NCI-H510A treated with DMSO at 0.1 percent for 48 hours (cell line): ENCODE measurements at places on chromosomes 2 and 18.
A peak's percentile ranks its signal among the peaks of the same experiment; 100 is the strongest.

- no peak for DNase-seq
These were observed 174.8 kb downstream of the BCL2 start for GRCh38 chr18:63144748-63145147.

GRCh38 chr2:217960351-217960750, 42.4 kb downstream of the TNS1 start:
- no peak for DNase-seq

DNA sequence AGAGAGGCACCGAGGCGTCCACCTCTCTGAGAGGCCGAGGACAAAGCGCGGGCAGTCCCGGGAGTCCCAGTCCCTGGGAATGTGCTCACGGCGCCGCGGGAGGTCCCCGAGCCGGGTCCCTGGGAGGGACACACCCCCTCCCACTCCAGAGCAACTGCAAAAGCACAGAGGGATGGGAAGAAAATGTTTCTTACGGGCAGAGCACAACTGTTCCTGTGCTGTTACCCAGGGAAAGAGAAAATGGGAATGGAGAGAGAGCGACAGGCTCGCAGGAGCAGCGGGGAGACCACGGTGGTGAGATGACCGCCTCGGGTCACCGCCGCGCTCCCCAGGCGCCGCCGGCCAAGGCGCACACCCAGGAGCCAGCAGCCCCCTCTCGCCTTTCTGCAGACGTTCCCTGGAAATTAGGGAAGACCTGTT, 1.2 kb upstream of the BCL11A start:
- peak; percentile 61 for DNase-seq

- no peak for DNase-seq
These were observed 5.4 kb downstream of the METTL21A start for GRCh38 chr2:207619764-207620203.

- DNase-seq: no peak
These were observed 86.8 kb downstream of the SPRED2 start for GRCh38 chr2:65345631-65346030.

- no peak for DNase-seq
These were observed 33.5 kb downstream of the GALNT5 start for GRCh38 chr2:157291018-157291417.

DNA sequence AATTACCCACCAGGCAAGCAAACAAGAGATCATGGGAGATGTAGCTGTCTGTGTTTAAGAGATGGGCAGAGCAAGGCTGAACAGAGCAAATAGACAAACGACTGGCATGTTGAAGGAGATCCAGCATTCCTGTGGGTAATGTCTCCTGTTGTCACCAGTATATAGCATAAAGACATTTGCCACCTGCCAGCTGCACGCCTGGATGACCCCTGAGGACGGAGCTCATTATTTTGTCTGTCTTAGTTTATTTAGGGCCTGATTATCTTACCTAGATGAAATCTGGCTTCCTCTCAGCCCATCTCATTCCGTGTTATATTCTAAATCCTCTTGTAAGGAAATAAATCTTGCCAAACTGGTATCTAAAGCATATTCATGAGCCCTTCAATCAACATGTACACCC, 510.3 kb upstream of the LINC00305 start:
- peak; percentile 70 for DNase-seq

GRCh38 chr2:152394326-152394725, 59.4 kb downstream of the FMNL2 start:
- DNase-seq: no peak

DNA sequence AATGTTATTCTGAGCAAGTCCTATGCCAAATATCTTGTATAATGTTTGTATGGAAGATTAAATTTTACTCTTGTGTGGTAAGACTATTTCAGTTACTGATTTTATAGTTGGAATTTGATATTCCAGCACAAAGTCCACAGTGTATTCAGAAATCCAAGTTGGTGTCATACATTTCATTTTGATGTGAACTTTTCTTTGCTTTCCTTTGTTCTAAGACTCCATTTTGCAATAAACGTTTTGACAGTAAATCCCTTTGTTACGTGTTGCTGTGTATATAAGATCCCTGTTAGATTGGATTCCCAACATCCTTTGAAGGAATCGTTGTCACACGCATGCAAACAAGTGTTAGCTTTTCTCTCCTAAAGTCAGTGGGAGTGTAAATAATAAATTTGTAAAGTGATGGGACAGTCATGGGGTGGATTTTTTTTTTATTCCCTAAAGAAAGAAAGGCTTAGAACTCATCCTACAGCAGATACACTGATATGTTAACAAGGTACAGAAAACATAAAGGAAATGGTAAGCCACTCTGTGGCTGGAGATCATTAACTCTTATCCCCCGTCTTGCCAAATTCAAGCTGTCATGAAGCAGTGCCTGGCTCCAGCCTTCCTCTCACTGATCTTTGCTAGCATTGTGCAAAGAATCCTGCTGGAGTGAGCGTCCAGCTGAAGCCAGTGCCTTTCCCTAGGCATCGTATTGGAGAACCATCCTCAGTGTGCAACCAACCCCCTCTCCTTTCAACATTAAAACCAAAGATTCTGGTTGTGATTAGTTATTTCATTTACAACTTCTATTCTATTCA, 127.6 kb upstream of the CDCA7 start:
- peak; percentile 82 for DNase-seq

DNA sequence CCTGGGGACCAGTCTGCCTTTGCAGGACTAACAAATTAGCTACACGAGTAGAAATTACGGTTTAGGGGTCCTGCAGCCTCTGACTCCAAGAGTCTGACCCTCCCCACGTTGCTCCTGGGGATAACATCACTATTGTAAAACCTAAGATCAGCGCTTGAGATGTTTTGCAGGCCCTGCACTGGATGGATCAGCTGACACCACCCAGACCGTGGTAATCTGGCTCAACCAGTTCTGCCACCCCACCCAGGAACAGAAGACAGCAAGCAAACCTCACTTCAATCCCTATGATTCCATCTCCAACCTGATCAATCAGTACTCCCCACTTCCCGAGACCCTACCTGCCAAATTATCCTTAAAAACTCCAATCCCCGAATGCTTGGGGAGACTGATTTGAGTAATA, 31.7 kb downstream of the NGEF start:
- DNase-seq: peak; percentile 28

- DNase-seq: peak; percentile 5
These were observed 353.8 kb downstream of the RND3 start for GRCh38 chr2:150133623-150134022.

DNA sequence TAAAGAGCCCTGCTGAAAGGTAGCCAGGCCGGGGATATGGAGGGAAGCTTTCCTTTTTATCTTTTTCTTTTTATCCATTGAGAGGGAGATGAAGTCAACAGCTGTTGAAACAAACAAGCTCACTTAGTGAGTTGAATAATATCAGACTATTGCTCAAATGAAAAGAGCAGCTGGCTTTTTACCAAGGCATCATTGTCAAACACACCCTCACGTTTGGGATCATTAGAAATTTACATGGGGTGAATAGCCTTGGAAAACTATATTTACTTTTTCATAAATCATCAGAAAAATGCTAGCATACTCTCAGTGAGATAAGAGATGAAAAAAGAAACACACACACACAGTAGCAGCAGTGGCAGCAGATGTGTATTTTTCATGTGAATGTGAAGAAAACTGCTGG, 71.5 kb upstream of the HNMT start:
- DNase-seq: peak; percentile 53

- DNase-seq: no peak
These were observed 49.0 kb downstream of the FBXO36 start for GRCh38 chr2:229971298-229971790.

DNA sequence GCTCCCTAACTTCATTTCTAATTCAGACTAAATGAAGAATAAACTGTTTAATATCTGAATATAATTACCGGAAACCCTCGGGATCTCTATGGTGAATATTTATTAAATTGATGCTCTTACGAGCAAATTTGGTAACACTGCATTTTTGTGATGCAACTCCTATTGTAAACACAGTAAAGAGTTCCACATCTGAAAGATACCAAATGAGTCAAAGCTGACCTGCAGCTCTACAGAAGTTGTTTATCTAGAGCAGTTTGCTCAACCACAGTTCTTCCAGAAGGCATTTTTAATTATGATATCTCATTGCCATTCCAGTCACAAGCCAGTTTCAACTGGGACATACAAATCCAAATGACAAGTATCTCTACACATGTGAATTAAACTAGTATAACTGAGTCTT, 129.7 kb downstream of the PKP4 start:
- no peak for DNase-seq

GRCh38 chr2:13698847-13699246, 933.7 kb upstream of the LRATD1 start:
- DNase-seq: no peak

GRCh38 chr2:105790461-105791149, 45.9 kb downstream of the NCK2 start:
- peak; percentile 54 for DNase-seq

- no peak for DNase-seq
These were observed 33.0 kb upstream of the GREB1 start for GRCh38 chr2:11500702-11501303.

- DNase-seq: peak; percentile 42
These were observed 33.6 kb downstream of the ASXL3 start for GRCh38 chr18:33611525-33612135.

DNA sequence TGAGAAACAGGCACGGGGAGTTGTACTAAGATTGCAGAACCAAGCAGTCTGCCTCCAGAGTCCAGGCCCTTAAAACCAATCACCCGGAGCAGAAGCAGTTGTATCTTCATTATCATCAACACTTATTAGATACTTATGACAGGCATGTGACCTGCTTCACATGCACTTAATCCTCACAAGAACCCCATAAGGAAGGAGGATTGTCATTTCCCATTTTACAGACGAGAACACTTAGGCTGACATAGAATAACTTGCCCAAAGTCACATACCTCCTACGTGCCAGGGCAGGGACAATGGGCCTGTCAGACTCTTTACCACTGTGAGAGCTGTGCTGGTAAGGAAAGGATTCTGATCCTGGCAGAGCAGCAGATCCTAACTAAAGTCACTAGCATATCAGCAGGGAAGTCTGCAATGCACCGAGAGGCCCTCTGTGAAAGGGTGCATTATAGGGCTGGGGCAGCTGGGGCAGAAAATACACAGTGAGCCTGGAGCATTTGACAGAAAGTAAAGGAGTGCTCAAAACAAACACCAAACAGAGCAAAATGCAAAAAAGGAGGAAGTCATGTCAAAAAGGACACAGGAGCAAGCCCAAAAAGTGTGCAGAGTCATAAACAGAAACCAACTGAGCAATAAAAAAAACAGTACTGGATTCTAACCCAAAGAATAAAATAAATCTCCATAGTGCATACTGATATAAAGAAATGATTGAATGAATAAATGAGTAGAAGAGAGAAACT, 55.9 kb upstream of the SP3 start:
- DNase-seq: no peak

DNA sequence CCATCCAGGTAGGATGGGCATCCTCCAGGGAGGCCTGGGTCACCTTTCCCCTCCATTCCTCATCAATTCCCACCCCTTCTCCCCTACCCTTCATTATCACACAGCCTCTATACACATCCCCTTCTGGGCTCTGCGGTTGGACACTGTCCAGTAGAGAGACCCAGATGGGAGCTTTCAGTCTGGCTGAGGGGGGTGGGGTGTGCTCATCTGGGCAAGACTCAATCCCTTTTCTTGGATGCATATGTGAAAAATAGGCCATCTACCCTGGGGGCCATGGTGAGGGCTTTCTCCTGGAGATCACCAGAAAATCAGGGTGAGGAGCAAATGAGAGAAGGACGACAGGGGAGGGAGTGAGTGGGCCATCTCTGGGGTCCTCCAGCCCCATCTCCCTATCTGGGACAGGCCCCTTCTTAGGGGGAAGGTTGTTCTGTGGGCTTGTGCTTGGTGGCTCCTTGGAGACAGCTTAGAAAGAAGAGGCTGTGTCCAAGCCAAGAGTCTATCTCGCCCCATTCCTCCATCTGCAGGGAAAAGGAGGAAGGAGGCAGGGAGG, 160.1 kb downstream of the DYSF start:
- DNase-seq: no peak

GRCh38 chr18:40159141-40160017, 1795.7 kb upstream of the PIK3C3 start:
- peak; percentile 73 for DNase-seq

DNA sequence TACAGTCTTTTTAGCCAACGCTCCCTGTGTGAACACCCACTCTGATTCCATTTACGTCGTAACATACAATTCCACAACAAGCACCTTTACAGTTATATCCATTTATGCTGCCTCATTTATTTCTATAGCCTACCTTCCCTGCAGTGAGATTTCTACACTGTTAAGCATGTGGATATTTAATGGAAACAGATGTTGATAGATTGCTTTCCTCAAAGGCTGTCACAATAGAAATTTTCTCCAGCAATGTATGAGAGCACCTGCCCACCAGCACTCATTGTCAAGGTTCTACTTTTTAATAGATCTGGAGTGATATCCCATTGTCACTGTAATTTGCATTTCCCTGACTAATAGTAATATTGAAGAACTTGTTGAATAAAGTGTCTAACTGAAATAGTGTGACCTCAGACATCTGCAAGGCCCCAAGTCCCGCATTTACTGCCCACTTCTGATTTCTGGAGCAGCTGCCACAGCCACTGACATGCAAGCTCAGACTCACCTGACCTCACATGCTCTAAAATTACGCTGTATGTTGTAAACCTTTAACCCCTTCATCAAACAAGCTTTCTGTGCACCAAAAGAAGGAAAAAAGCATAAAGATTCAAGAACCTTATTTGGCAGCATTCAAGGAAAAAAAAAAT, 295.1 kb downstream of the CNTNAP5 start:
- DNase-seq: no peak

DNA sequence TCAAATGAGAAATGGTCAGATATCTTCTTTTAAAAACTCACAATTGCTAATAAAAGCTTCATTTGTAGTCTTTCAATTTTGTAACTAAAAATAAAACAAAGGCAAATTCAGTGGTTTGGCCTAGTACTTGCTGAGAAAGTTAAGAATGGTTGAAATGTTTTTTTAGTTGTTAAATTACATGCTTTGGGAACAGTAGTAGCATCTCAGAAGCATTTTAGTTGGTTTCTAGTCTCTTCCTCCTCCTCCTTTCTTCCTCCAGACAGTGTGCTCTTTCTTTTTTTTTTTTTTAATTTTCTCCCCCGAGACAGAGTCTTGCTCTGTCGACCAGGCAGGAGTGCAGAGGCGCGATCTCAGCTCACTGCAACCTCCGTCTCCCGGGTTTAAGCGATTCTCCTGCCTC, 9.8 kb downstream of the TRAK2 start:
- no peak for DNase-seq

- DNase-seq: no peak
These were observed 74.9 kb downstream of the INO80D start for GRCh38 chr2:206011018-206011614.

DNA sequence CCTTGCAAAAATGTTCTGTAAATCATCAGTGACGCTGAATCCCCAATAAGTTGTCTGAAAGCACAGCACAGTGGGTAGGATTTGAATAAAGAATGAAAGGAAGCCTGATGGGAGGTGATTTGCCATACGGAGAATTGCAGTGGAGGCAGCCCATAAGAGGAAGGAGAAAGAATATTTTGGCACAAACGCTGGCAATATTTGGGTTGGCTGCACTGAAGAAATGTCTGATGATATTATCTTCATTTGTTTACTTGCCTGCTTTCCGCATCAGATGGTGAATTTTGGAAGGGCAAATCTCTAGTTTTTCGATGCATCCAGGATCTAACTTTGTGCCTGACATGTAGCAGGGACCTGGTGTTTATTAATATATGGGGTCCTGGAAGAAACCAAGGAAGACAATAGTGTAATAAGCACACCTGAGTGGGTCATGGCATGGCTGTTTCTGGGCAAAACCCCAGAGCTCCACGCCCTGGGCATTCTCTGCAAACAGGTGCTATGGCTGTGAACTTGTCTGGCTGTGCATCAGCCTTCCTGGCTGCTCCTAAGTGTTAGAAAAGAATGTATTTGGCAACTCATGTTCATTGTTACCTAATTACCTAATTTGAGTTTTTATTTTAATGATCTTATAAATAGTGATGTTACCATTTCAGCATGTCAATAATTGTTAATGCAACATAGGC, 5.9 kb downstream of the GALR1 start:
- no peak for DNase-seq
